CD8-positive, alpha-beta memory T cell (primary cell): ENCODE measurements at places on chromosomes 3 and 15.

DNA sequence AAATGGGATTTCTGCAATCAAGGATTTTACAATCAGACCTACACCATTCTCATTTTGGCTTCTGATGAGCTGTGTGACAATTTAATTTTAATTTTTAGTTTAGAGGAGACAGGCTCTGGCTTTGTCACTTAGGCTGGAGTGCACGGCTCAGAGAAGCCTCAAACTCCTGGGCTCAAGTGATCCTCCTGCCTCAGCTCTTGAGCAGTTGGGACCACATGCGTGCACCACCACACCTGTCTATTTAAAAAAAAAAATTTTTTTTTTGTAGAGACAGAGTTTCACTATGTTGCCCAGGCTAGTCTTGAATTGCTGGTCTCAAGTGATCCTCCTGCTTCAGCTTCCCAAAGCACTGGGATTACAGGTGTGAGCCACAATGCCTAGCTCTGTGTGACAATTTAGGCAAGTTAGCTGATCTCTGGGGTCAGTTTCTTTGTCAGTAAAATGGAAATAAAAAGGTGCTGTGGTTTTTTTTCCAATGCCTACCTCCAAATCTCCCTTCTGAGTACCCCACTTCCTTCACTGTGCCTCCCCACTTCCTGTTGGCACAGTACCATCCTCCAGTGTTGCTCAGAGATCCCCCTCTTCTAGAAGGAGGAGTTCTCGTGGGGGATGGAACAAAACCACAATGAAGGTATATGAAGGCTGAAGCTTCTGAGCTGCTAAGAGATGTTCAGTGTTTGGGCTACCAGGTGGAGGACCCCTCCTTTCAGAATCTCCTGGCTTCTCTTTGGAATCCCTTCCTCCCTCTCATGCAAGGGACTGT, 54.1 kb upstream of the GSK3B start:
- H3K4me1 ChIP-seq = no peaks in the 10 kb centered on the region
- no peak for DNase-seq
- H3K27me3 ChIP-seq = no peaks in the 10 kb centered on the region
- H3K4me3 ChIP-seq = no peak overlapping the region
- H3K27ac ChIP-seq = no peak overlapping the region

- no peak overlapping the region for H3K27ac ChIP-seq
- no peaks in the 10 kb centered on the region for H3K4me1 ChIP-seq
- H3K4me3 ChIP-seq = no peak overlapping the region
- no peaks in the 10 kb centered on the region for H3K27me3 ChIP-seq
- H3K36me3 ChIP-seq = no peaks in the 10 kb centered on the region
These were observed 31.4 kb upstream of the MANF start for GRCh38 chr3:51353691-51354090.

DNA sequence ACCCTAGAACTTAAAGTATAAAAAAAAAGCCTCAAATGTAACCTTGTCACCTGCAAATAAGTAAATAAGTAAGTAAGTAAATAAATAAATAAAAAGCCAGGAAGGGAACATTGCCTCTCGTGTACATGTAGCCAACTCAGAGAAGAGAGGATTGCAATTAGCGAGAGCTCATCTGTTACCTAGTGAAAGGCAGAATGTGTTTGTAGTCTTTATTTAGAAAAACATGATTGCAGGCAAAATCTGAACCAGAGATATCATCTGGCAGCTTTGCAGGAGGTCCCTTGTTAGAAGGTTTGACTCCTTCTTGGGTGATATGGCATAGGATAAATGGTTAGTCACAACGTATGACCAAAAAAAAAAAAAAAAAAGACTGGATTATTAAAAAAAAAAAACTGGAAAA, 71.6 kb upstream of the SYN2 start:
- H3K36me3 ChIP-seq = no peaks in the 10 kb centered on the region
- H3K27me3 ChIP-seq = no peaks in the 10 kb centered on the region
- no peak overlapping the region for H3K27ac ChIP-seq

GRCh38 chr15:88744548-88745020, 58.7 kb upstream of the ACAN start:
- DNase-seq = no peak
- H3K27me3 ChIP-seq = no peaks in the 10 kb centered on the region
- no peak overlapping the region for H3K4me3 ChIP-seq
- H3K27ac ChIP-seq = no peak overlapping the region
